Right lobe of liver (tissue), 6 donors: ENCODE measurements at places on chromosomes 1 and 21. TPM values are rescaled to one million over a fixed set of nuclear protein-coding genes. Genes with fewer than 3 reads are reported as not detected.

GRCh38 chr1:203287109-203287893 is 18.0 kb upstream of the BTG2 start:
- H3K27me3 ChIP-seq = no peaks in the 10 kb centered on the region
- no peaks in the 10 kb centered on the region for H3K36me3 ChIP-seq
- peak; percentile 75 for DNase-seq
- peaks cover 10% of the 10 kb centered on the region for H3K4me1 ChIP-seq
- H3K27ac ChIP-seq = peak overlapping the region; percentile 68

The IGSF9 gene
- total RNA-seq = 14.1 TPM

DNA sequence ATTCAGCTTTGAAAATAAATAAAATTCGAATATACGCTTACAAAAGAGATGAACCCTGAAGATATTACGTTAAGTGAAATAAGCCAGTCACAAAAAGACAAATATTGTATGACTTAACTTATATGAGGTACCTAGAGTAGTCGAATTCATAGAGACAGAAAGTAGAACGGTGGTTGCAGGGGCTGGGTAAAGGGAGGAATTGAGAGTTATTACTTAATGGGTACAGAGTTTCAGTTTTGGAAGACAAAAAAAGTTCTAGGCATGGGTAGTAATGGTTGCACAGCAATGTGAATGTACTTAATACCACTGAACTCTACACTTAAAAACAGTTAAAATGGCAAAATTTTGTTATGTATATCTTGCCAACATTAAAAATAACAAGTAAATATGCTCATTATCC is 48.6 kb upstream of the ZNHIT6 start:
- H3K36me3 ChIP-seq = no peaks in the 10 kb centered on the region
- DNase-seq = no peak
- H3K27me3 ChIP-seq = no peaks in the 10 kb centered on the region

The PCBP3 gene
- total RNA-seq = 0.77 TPM

- no peak for DNase-seq
- H3K36me3 ChIP-seq = no peaks in the 10 kb centered on the region
- no peaks in the 10 kb centered on the region for H3K27me3 ChIP-seq
- H3K4me1 ChIP-seq = no peaks in the 10 kb centered on the region
- no peak overlapping the region for H3K27ac ChIP-seq
These were observed 24.4 kb upstream of the CR1L start for GRCh38 chr1:207620543-207620893.

GRCh38 chr1:178646821-178647220 is 78.2 kb upstream of the RALGPS2 start:
- no peaks in the 10 kb centered on the region for H3K36me3 ChIP-seq
- H3K27me3 ChIP-seq = no peaks in the 10 kb centered on the region
- H3K4me1 ChIP-seq = peaks cover 14% of the 10 kb centered on the region
- no peak overlapping the region for H3K27ac ChIP-seq
